ENCODE measurements at places on chromosomes 5 and 9. TPM values are rescaled to one million over a fixed set of nuclear protein-coding genes. Genes with fewer than 3 reads are reported as not detected.

Gene SLC6A19
- 67.4 TPM for polyA plus RNA-seq

Gene ESM1
- 8.8 TPM for polyA plus RNA-seq

Gene FRMPD1
- polyA plus RNA-seq, result 1.0 TPM

Gene WDR38
- 0.22 TPM for polyA plus RNA-seq

Gene PLAC8L1
- polyA plus RNA-seq, result 2.4 TPM

Data from left kidney (tissue), 8 donors.